ENCODE measurements at places on chromosomes 11 and 22.

DNA sequence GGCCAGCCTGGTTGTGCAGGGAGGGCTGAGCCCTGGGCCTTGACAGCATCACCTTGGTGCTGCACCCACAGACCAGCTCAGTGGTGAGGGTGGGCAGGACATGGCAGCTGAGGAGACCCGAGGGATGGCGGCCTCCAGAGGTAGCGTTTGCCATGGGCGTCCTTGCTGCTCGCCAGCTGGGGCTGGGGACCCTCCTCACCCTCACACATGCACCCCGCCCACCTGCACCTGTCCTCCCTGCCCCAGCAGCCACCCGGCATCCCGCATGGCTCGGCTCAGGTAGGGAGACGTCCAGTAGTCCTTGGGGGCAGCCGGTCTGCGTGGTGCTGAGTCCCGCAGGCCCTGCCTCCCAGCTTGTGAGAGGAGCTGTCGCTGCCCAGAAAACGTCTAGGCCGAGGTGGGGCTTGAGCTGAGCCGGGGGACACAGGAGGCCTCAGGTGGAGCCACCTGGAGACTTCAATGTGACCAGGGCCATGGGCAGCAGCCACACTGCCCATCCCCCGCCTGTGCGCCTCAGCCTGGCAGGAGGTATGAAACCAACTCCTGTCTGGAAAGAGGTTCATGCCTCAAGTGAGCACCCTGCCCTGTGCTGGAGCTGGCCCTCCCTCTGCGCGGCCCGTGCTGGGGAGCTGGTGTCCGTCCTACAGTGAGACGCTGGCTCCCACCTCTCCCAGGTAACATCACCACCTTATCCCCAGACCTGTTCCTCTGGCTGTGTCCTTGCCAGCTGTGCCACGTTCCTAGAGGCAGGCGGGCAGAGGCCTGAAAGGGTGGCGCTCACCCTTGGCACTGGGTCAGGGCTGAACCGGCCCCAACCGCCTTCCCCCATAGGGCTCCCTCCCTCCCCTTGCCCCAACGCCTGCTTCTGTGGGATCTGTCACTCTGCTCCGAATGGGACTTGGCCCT, 3.3 kb upstream of the TRABD start:
- peaks cover 18% of the 10 kb centered on the region for H3K4me1 ChIP-seq
- no peak overlapping the region for H3K27ac ChIP-seq
- H3K27me3 ChIP-seq = no peaks in the 10 kb centered on the region
- DNase-seq = no peak
- H3K36me3 ChIP-seq = no peaks in the 10 kb centered on the region

- H3K27ac ChIP-seq = peak overlapping the region; percentile 4
- H3K27me3 ChIP-seq = no peaks in the 10 kb centered on the region
- H3K4me1 ChIP-seq = peaks cover 19% of the 10 kb centered on the region
- no peak overlapping the region for H3K4me3 ChIP-seq
- DNase-seq = no peak
- no peaks in the 10 kb centered on the region for H3K36me3 ChIP-seq
These were observed 26.5 kb downstream of the MED15 start for GRCh38 chr22:20533879-20534265.

- no peaks in the 10 kb centered on the region for H3K36me3 ChIP-seq
- H3K27me3 ChIP-seq = no peaks in the 10 kb centered on the region
- H3K4me1 ChIP-seq = no peaks in the 10 kb centered on the region
- no peak overlapping the region for H3K4me3 ChIP-seq
- DNase-seq = no peak
These were observed 77.1 kb upstream of the CD82 start for GRCh38 chr11:44488165-44488965.

DNA sequence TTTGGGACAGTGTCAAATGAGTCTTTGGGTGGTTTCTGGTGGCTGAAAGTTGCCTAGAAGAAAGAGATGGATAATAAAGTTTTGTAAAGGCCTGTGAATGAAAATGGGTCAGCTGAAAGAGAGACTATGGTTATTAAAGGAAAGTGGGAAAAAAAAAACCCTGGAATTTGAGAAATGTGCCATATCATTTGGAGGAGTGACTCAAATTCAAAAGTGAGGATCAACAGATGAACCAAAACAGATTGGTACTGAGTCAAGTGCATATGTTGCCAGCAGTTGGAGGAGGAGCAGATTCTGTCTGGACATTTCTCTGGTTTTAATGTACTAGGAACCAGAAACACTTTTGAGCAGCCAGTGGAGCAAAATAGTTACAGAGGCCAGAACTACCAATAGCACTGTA, 339.8 kb downstream of the KCNA4 start:
- no peak overlapping the region for H3K27ac ChIP-seq
- no peaks in the 10 kb centered on the region for H3K27me3 ChIP-seq
- H3K4me3 ChIP-seq = no peak overlapping the region
- H3K4me1 ChIP-seq = no peaks in the 10 kb centered on the region
- H3K36me3 ChIP-seq = no peaks in the 10 kb centered on the region

DNA sequence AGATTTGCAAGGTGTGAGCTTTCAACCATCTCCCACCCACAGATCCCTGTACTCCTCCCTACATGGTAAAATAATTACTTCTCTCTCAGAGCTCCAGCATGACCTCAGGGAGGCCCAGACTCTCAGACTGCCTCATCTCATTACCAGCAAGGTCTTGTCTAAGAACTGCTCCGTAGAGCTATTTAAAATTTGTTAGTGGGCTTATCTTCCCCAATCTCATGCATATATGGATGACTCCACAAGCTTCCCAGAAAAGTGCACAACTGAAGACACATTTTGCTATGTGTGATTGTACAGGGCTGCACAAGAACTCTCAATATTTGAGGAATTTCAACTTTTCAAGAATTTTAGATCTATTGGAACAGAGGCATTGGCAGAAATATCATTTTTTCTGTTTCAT, 230.3 kb downstream of the CSNK2A3 start:
- no peak overlapping the region for H3K27ac ChIP-seq
- H3K36me3 ChIP-seq = no peaks in the 10 kb centered on the region
- no peaks in the 10 kb centered on the region for H3K4me1 ChIP-seq
- H3K27me3 ChIP-seq = no peaks in the 10 kb centered on the region
- H3K4me3 ChIP-seq = no peak overlapping the region

- no peak overlapping the region for H3K4me3 ChIP-seq
- H3K36me3 ChIP-seq = no peaks in the 10 kb centered on the region
- H3K27me3 ChIP-seq = peaks cover 1% of the 10 kb centered on the region
- no peak for DNase-seq
These were observed 204.2 kb upstream of the TBCEL start for GRCh38 chr11:120819437-120820365.

- peaks cover 3% of the 10 kb centered on the region for H3K36me3 ChIP-seq
- peaks cover 63% of the 10 kb centered on the region for H3K4me1 ChIP-seq
- H3K4me3 ChIP-seq = no peak overlapping the region
- H3K27me3 ChIP-seq = no peaks in the 10 kb centered on the region
These were observed 67.4 kb downstream of the ZNRF3 start for GRCh38 chr22:28950617-28951411.

DNA sequence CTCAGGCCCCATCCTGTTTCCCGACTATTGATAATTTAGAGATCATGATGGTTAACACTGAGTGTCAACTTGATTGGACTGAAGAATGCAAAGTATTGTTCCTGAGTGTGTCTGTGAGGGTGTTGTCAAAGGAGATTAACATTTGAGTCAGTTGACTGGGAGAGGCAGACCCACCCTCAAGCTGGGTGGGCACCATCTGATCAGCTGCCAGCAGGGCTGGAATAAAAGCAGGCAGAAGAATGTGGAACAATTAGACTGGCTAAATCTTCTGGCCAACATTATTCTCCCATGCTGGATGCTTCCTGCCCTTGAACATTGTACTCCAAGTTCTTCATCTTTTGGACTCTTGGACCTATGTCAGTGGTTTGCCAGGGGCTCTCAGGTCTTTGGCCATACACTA, 1170.0 kb upstream of the CNTN5 start:
- DNase-seq = no peak
- no peaks in the 10 kb centered on the region for H3K36me3 ChIP-seq
- no peaks in the 10 kb centered on the region for H3K4me1 ChIP-seq
- H3K27me3 ChIP-seq = no peaks in the 10 kb centered on the region
- H3K4me3 ChIP-seq = no peak overlapping the region

DNA sequence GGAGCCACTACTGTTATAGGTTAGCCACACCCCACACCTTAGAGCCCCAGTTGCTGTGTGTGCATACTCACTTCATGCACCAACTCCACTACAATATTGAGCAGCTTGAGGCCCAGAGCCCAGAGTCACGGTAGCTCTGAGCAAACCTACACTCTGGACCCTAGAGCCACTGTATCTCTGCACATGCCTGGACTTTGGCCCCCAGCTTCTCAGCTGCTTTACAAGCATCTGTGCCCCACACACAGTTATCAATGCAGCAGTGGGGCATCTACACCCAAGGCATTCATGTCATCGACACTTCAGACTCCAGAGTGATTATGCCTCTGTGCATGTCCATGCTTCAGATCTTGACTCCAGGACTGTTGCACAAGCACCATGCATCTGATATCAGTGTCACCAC, 2.3 kb upstream of the OR5B12 start:
- no peaks in the 10 kb centered on the region for H3K27me3 ChIP-seq
- H3K4me1 ChIP-seq = no peaks in the 10 kb centered on the region
- H3K4me3 ChIP-seq = no peak overlapping the region
- no peaks in the 10 kb centered on the region for H3K36me3 ChIP-seq

DNA sequence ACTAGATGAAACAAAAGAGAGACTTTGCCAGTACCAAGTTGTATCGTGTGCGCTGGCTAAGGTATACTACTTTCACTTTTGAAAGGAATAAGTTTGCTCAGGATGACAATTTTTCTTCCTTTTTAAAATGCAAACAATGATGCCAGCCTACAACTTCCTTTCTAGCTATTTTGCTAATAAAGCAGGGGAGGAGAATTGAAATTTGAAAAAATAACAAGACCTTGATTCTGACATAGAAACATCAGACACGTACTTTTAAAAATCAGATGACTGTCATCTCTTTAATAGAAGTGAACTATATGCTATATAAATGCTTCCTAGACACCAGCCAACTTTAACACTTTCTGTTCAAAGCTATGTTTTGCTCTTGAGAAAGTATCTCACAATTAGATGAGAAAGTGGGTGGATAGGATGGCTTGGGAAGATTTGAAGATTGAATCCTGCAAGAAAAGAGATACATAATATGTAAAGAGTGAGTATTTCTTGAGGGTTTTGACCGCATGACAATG, 41.7 kb upstream of the BLID start:
- peaks cover 1% of the 10 kb centered on the region for H3K27me3 ChIP-seq
- no peaks in the 10 kb centered on the region for H3K36me3 ChIP-seq
- no peak for DNase-seq
- no peaks in the 10 kb centered on the region for H3K4me1 ChIP-seq
- no peak overlapping the region for H3K27ac ChIP-seq

- H3K27ac ChIP-seq = peak overlapping the region; percentile 11
- peaks cover 36% of the 10 kb centered on the region for H3K4me1 ChIP-seq
- no peaks in the 10 kb centered on the region for H3K27me3 ChIP-seq
- DNase-seq = no peak
- H3K36me3 ChIP-seq = no peaks in the 10 kb centered on the region
- no peak overlapping the region for H3K4me3 ChIP-seq
These were observed 66.1 kb upstream of the ARHGAP32 start for GRCh38 chr11:129258205-129258604.

DNA sequence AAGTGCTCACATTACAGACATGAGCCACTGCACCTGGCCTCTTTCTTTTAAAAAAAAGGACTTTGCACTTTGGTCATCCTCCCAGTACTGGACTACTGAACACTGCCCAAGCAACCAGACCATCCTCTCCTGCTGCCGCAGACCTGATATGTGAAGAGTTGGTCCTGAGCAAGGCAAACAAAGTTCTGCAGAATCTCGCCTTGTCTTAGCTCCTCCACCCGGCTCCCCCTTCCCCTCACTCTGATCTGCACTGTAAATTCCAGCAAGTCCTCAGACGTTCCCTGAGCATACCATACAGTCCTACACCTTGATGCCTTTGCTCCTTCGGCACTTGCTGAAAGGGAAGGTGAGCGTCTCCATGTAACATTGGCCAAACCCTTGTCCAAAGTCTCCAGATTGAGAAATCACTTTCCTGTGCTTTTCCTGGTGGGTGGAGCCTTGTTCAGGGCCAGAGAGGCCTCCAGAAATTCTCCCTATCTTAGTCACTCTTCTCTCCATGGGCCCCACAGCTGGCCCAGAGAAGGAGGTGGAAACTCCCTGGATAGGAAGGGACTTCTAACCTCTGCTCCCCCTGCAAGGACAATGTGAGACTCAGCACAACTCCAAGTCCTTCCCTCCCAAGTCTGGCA, 47.0 kb upstream of the TIMP3 start:
- no peaks in the 10 kb centered on the region for H3K36me3 ChIP-seq
- no peak overlapping the region for H3K4me3 ChIP-seq
- H3K27me3 ChIP-seq = no peaks in the 10 kb centered on the region
- peak; percentile 77 for DNase-seq
- peaks cover 29% of the 10 kb centered on the region for H3K4me1 ChIP-seq

GRCh38 chr11:47565340-47566148, at the start of gene PTPMT1:
TSS of gene PTPMT1 (plus strand) at chr11:47565599. CDS start at chr11:47565623, 24 bp downstream.
- no peaks in the 10 kb centered on the region for H3K4me1 ChIP-seq
- no peaks in the 10 kb centered on the region for H3K27me3 ChIP-seq
- DNase-seq = peak; percentile 93
- H3K36me3 ChIP-seq = no peaks in the 10 kb centered on the region
- H3K27ac ChIP-seq = peak within 1 kb of the TSS; percentile 82
- H3K4me3 ChIP-seq = peak within 1 kb of the TSS; percentile 97

GRCh38 chr22:27686534-27686933, 115.0 kb downstream of the MN1 start:
- no peaks in the 10 kb centered on the region for H3K36me3 ChIP-seq
- H3K4me3 ChIP-seq = no peak overlapping the region
- H3K4me1 ChIP-seq = peaks cover 15% of the 10 kb centered on the region
- peak; percentile 53 for DNase-seq
- H3K27me3 ChIP-seq = no peaks in the 10 kb centered on the region

- H3K36me3 ChIP-seq = no peaks in the 10 kb centered on the region
- H3K4me1 ChIP-seq = no peaks in the 10 kb centered on the region
- H3K27me3 ChIP-seq = no peaks in the 10 kb centered on the region
- no peak overlapping the region for H3K27ac ChIP-seq
- no peak for DNase-seq
- H3K4me3 ChIP-seq = no peak overlapping the region
These were observed 115.0 kb downstream of the SLC1A2 start for GRCh38 chr11:35304386-35304775.

DNA sequence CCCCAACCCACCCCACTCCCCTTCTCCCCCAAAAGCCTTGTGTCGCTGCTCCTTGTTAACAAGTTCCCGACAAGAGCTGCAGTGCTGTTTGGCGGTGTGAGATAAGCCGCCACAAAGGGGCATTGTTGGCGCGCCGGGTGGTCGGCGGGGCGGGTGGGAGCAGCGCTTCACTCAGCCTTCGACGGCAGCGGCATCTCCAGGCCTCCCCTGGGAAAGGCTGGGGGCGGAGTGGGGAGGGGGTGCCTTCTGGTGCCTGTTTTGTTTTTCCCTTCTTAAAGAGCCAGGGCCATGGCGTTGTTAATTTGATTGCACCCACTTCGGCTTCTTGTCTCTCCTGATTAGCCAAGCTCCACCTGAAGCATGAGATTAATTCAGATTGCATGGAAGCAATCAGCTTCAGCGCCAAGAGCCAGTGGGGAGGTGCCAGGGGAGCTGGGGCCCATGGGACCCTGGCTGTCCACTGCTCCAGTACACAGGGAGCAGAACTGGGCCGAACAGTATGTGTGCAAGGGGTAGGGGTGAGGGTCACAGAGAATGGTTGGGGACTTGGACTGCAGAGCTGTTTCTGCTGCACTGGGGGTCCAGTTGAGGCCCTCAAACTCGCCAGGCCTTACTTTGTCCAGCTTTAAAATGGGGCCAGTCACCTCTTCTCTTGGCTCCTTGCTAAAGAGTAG, 165.1 kb downstream of the CEP164 start:
- no peak overlapping the region for H3K4me3 ChIP-seq
- H3K36me3 ChIP-seq = no peaks in the 10 kb centered on the region
- peaks cover 2% of the 10 kb centered on the region for H3K27me3 ChIP-seq
- no peak for DNase-seq

- no peaks in the 10 kb centered on the region for H3K27me3 ChIP-seq
- no peak overlapping the region for H3K27ac ChIP-seq
- H3K4me1 ChIP-seq = no peaks in the 10 kb centered on the region
- no peaks in the 10 kb centered on the region for H3K36me3 ChIP-seq
- no peak overlapping the region for H3K4me3 ChIP-seq
These were observed 112.0 kb upstream of the PDGFD start for GRCh38 chr11:104275992-104276391.
